ENCODE measurements at places on chromosomes 13 and 19.
A peak's percentile ranks its signal among the peaks of the same experiment; 100 is the strongest.

- DNase-seq: no peak
These were observed 327.2 kb upstream of the TSHZ3 start for GRCh38 chr19:31676271-31677004.

DNA sequence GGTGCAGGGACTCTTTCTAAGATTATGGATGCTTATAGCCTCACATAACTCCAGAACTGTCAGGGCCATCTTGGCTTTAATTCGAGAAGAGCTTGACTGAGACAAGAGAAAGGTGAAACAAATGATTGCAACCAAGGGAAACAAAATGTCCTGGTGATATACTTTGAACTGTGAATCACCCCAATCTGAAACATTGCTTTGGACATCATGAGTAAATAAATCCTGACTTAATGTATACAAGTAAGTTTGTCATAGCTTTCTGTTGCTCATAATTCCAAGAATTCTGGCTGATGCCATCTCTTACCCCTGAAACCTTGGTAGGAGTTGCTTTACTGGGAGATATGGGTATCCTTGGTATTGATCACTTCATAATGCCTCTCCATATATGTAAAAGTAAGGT lies 5.8 kb upstream of the VWA8 start:
- DNase-seq: no peak

DNA sequence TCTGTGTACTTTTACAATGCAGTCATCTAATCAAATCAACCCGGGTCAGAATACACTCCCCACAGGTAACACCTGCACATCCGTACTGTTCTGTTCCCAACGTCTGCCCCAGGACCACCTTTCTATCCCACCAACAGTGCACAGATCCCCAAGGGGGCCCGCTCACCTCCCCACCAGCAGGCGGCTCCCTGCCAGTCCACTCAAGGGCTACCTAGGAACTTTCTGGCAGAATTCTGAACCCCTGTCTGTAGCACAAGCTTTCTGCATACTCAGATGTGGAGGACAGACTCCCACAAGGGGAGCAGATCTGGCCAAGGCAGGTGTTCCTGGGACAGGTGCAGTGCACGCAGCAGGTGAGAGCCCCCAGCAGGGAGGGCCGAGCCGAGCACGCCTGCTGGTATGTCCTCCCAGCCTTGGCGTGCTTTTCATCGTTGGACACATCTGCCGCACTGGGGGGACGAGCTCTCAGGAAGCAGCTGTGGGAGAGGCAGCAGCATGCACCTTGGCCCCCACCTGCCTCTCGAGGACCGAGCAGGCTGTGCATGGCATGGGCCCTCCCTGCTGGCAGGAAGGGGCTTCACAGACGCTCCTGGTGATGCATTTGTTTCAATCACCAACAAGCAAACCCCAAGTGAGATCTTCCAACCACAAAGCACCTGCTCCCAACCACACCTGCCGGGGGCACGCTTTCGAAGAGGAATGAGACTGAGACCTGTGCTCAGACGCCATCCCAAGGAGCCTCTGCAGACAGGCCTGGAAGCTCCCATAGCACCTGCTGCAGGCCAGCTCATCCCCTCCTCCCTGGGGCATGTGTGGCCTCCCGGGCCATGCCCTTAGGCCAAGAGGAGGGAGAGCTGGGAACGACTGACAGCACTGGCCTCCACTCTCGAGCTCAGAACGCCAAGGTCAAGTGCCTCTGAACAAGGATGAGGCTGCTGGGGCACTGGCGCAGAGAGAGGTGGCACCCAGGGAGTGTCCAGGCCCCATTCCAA lies 35.9 kb downstream of the RAB20 start:
- DNase-seq: no peak

DNA sequence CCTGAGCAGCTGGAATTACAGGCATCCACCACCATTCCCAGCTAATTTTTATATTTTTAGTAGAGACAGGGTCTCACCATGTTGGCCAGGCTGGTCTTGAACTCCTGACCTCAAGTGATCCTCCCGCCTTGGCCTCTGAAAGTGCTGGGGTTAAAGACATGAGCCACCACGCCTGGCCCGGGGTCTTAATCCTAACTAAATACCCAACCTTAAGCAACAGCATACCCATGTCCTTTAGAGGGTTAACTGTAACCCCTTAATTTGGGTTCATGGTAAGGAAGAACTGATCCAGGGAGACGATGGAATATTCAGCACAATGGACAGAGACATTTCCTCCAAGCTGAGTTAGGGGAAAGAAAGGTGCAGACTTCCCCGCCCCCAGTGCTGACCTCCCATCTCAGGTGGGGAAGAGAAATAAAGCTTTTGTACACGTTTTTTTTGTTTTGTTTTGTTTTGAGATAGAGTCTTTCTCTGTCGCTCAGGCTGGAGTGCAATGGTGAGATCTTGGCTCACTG lies 8.7 kb upstream of the GALP start:
- no peak for DNase-seq

DNA sequence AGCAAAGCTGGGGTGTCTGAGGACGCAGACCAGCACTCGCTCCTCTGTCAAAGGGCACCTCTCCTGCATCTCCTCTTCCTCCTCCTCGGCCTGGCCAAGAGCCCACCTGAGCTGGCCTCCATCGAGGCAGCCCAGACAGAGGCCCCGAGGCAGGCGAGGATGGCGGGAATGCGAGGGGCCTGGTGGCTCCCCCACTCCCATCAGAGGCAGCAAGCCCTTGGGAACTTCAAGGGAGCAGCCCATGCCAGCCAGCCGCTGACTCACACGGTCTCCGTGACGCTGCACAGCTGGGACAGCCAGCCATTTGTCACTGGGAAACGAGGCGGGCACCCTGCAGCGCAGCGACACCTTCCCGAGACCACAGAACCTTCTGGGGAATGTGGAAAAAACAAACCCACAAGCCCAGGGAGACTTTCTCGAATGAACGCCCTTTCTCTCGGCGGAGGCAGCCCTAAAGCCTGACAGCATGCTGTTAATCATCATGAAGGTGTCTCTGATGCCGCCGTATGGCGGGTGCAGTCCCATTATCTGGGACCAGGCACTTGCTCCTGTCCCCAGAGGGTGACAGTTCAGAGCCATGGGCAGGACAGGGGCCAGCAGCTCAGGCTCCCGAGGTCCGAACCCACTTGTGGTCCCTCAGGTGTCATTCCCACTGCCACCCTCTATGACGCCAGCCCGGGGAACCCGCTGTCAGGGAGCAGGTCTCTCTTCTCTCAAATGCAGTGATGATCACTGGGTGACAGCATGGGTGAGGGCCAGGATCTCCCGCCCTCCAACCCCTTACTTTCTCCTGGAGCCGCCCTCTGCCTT lies 53.0 kb downstream of the PEPD start:
- DNase-seq: no peak

DNA sequence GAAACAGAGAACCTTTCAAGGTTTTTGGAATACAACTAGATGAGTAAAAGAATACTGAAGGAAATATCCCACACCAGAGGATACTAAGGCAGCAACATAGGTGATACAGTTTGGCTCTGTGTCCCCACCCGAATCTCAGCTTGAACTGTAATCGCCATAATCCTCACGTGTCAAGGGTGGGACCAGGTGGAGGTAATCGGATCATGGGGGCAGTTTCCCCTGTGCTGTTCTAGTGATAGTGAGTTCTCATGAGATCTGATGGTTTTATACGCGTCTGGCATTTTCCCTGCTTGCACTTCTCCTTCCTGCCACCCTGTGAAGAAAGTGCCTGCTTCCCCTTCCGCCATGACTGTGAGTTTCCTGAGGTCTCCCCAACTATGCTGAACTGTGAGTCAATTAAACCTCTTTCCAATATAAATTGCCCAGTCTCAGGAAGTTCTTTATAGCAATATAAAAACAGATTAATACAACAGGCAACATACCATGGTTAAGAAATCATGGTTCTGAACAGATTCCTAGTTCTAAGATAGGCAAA lies 97.0 kb downstream of the ABCC4 start:
- DNase-seq: no peak

- DNase-seq: no peak
These were observed 4.3 kb upstream of the NR1H2 start for GRCh38 chr19:50371914-50372475.

- no peak for DNase-seq
These were observed 10.7 kb upstream of the SHKBP1 start for GRCh38 chr19:40565910-40566495.

DNA sequence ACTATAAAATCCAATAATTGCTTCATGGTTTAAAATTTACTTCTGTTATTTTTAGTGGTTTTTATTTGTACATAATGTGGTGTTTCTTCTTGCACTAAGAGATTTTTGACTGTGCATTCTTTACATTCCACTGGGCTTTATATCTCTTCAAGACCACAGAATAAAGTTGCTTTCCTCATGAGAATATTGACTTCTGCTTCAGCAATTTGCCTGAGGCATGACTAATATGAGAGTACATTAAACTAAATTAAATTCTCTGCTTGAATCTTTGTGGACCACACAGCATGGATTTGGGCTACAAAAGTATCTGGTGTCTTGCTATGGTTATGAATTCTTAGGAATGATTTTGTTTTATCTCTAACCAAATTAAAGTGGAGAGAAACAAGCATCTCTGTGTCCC lies 1463.4 kb upstream of the PCDH20 start:
- no peak for DNase-seq

- DNase-seq: peak; percentile 97
These were observed 571 bp downstream of the ZNF653 start for GRCh38 chr19:11505032-11505503.

GRCh38 chr13:110338441-110339101 lies 31.5 kb downstream of the COL4A2 start:
- DNase-seq: no peak

DNA sequence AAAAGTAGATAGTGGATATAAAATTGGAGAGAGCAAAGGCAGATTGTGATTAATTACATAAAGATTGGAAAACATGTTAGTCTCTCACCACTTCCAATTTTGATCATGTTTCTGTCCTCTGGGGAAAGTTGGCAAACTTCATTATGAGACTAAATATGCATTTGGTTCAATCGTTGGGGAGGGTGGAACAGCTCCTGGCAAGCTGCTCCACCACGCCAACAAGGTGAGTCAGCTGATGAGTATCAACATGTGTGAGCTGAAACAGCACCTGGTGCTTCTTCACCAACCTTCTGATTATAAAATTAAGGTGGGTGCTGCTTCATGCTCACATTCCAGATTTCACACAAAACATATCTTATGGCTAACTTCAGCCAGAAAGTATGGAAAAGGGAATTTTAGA lies 1784.6 kb downstream of the SLITRK5 start:
- DNase-seq: no peak

DNA sequence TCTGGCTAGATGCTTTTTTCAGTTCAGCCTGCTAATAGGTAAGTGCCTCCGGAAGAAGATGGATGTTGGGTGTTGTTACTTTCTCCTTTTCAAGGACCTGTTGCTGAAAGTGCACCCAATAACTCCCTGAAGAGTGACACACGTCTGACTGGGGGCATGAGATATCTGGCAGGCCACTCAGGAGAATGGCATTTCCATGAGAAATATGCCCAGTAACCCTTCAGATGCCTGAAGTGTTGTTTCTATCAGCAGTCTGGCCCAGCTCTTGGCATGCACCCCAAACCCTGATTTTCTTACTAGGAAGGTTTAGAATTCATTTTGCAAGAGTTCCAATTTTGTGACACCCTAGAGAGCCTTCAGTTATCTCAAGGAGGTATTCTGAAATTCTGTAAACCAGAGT lies 71.5 kb downstream of the ARHGAP35 start:
- no peak for DNase-seq
